Lung microvascular endothelial cell (primary cell): ENCODE measurements at places on chromosomes 5 and 9. TPM values are rescaled to one million over a fixed set of nuclear protein-coding genes. Genes with fewer than 3 reads are reported as not detected.

Gene SHOC1
- total RNA-seq = not detected in 2 replicates

Gene GDF9
- total RNA-seq = not detected in 2 replicates

Gene RRAGA
- total RNA-seq = 35.7 and 53.0 TPM in 2 replicates

Gene SOWAHA
- total RNA-seq = not detected in 2 replicates

Gene SRA1
- total RNA-seq = 16.3 and 20.6 TPM in 2 replicates

Gene CDH12
- not detected in 2 replicates for total RNA-seq

Gene SAXO1
- total RNA-seq = under 0.01 TPM in 1 of 2 replicates, not detected in the other

Gene CCNJL
- 3.5 and 6.3 TPM in 2 replicates for total RNA-seq

Gene WDR31
- 0.20 and 0.22 TPM in 2 replicates for total RNA-seq

Gene MCCC2
- total RNA-seq = 12.9 and 15.3 TPM in 2 replicates
